ENCODE measurements at places on chromosomes 4 and X.

- DNase-seq = no peak
Observed at GRCh38 chrX:10508891-10509290, 111.5 kb downstream of the MID1 start.

- no peak for DNase-seq
Observed at GRCh38 chrX:2693113-2694002, 2.3 kb downstream of the CD99 start.

GRCh38 chr4:155017426-155017825 lies 191.0 kb upstream of the NPY2R start:
- DNase-seq = no peak

- no peak for DNase-seq
Observed at GRCh38 chr4:153781717-153782416, 7.0 kb downstream of the SFRP2 start.

- DNase-seq = no peak
Observed at GRCh38 chr4:128880662-128881061, 71.2 kb downstream of the JADE1 start.

DNA sequence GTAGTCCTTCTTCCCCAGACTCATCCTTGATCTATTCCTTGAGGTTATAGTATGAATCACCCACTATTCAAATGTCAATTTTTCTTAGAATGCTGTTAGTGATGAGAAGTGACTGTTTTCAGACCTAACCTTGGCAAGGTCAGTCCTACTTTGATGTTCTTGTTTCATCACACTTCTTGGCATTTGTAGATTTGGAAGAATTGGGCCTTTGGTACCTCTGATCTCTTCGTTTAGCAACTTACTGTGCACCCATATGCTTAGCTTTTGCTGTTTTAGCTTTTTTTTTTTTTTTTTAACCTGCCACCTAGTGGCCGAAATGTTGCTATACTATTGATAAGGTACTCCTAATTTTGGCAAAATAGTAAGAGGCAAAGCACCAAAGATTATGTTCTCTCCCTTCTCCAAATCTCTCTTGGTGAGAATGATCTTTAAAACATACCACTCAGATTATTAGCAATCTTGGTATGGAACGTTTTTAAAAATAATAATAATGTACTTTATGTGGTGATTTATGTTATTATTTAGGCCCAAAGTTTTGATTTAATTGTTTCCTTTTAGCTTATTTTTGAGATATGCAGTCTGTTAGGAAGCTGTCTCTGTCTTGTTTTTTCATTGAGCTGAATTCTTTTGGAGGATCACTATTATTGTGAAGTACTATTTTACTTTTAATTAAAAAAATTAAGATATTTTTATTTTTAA lies 16.6 kb downstream of the DCK start:
- DNase-seq = no peak

DNA sequence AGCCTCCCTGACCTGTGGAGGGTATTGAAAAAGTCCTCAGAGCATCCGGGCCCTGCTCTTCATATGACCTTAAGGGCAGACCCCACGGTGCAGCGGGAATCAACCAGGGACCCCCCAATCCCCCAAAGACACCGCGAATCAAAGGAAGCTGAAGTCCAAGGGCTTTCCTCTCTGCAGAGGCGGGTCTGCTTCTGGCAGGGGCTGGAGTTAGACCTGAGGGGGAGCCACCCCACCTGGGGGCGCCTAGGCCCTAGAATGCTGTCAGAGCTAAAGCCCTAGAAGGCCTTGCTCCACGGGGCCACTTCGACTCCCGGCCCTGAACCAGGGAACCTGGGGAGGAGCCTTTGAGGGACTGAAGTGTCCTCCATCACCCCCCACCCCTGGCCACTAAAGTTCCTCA lies 2.8 kb upstream of the HAUS7 start:
- DNase-seq = no peak

GRCh38 chrX:48617542-48618340 lies 20.4 kb downstream of the WDR13 start:
- DNase-seq = no peak

GRCh38 chrX:32995427-32995826 lies 215.9 kb downstream of the DMD start:
- no peak for DNase-seq

DNA sequence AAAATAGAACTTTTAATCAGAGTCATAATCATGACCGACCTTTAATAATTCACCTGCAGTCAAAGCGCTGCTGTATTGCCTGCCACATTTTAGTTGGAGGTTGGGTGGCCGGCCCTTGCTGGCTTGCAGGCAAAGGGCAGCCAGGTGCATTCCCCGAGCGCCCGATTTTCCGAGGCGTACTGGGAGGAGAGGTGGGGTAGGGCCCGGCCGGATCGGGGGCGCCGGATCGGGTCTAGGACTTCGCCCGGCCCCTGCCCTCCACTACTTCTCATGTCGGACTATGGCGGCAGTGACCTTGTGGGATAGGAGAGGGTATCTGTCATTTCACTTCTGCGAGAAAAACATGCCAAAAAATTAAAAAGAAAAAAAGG lies 2.5 kb upstream of the RS1 start:
- peak; percentile 4 for DNase-seq

GRCh38 chrX:40867352-40867751 lies 132.0 kb upstream of the MED14 start:
- DNase-seq = no peak

DNA sequence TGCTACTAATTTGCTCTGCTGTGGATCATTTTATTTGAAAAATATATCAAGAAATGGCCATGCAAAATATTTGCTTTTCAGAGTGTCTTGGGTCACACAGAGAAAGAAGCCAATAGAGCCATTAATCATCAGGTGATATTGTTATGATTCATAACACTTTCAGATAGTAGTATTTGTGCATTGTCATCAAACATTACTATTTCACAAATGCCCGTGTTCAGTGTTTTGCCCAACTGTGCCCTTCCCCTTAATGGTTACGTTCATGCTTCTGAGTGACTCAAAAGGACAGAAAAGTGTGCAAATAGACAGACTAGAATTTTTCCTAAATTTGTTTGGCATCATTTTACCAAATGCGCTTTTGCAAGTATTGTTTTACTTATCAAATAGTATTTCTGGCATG lies 46.5 kb downstream of the PHOX2B start:
- no peak for DNase-seq

DNA sequence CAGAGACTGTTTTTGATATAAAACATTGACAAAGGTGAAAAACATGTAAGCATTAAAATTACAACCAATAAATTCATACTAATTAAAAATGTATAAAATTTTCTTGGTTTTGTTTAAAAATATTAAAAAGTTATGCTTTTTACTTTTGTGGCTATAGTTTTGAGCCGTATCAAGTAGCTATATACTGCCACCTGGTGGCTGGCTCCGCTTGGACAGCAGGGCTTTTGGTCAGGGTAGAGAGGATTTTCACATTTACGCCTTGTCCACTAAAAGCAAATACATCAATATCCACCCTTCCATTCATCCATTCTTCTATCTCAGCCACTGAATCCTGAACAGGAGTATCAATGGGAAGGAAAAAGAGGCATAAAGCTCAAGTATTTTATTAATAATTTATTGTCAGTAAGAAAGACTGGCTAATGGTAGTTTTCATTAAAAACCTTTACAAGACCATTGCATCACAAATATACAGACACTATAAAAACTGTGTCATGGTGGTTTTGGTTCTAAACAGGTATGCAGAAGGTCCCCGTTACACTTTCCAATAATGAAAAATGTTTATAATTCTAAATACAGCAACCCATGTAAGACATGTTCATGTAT lies 32.1 kb upstream of the MTNR1A start:
- peak; percentile 58 for DNase-seq

DNA sequence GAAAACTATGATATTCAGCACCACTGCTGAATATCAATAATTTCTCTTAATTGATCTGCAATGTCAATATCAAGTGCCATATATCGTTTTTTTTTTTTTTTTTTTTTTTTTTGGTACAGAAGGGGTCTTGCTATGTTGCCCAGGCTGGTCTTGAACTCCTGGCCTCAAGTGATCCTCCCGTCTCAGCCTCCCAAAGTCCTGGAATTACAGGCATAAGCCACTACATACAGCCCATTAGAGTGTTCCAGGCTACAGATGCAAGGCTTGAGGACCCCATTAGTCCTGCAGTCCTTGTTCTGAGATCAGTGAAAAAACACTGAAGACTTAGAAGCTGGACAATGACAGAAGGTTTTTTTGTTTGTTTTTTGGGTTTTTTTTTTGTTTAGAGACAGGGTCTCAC lies 48.3 kb downstream of the PPP3CA start:
- no peak for DNase-seq

- DNase-seq = no peak
Observed at GRCh38 chrX:138020941-138021340, 455.0 kb downstream of the ZIC3 start.

GRCh38 chr4:8329560-8329858 lies 60.0 kb downstream of the HTRA3 start:
- DNase-seq = no peak

- DNase-seq = no peak
Observed at GRCh38 chr4:170770664-170771063, 680.9 kb upstream of the AADAT start.

DNA sequence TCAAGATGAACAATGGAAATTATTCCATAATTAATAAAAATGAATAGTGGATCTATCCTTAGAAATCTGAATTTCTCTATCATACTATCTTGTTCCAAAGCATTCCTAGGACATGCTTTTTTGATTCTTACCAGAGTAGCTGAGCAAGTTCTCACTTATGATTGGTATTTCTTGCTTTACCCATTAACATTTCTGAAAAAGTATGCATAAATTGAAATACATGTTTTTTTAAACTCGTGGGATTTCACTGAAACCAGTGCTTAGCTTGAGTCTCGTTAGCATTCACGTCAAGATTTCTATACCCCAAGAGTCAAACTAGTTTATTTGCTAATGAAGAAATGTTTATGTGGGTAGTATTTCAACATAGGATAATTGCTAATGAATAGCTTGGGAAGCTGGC lies 89.0 kb downstream of the ELOVL6 start:
- DNase-seq = no peak

DNA sequence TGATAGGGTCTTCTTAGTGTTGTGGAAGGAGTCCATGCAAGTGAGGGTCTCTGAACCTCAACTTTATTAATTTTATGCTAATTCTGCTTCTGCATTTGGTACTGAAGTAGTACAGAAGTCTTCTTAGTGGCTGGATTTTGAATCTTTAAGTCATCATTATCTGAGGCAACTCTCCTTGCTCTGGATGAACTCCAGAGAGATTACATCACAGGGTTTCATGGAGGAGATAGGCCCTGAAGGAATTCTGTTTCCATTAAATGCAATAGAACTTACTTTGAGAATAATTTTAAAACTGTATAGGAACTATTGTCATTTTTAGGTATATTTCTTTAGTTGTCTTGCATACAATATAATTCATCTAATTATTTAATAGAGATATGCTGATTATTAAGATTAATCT lies 451.2 kb downstream of the FAT4 start:
- no peak for DNase-seq

DNA sequence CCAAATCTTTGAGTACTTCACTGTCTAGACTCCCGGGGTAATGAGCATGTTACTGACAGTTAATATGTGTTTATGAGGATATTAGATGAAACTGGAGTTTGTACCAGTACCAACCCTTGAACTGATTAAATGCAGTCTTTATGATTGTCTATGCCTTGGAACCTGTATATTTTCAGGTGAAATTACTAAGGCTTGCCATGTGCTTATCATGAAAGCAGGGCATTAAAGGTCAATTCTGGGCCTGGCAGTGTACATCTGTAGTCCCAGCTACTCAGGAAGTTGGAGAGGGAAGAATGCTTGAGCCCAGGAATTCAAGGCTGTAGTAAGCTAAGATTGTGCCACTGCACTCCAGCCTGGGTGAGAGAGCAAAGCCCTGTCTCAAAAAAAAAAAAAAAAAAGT lies 27.6 kb downstream of the PHEX start:
- no peak for DNase-seq

GRCh38 chr4:176189891-176190795 lies 5.2 kb downstream of the SPATA4 start:
- DNase-seq = no peak

GRCh38 chrX:10854594-10854993 lies 234.2 kb upstream of the MID1 start:
- DNase-seq = no peak

GRCh38 chr4:175263537-175263936 lies 345.4 kb downstream of the ADAM29 start:
- no peak for DNase-seq

- no peak for DNase-seq
Observed at GRCh38 chr4:117527601-117528000, 442.2 kb upstream of the TRAM1L1 start.

- DNase-seq = no peak
Observed at GRCh38 chr4:137656661-137657060, 124.4 kb upstream of the PCDH18 start.

GRCh38 chr4:174408841-174409552 lies 113.3 kb downstream of the HPGD start:
- no peak for DNase-seq

GRCh38 chrX:100587861-100588260 lies 3.1 kb downstream of the TNMD start:
- no peak for DNase-seq

- DNase-seq = no peak
Observed at GRCh38 chr4:170243662-170244288, 154.0 kb upstream of the AADAT start.

GRCh38 chr4:55920571-55920970 lies 28.2 kb upstream of the CEP135 start:
- no peak for DNase-seq

- no peak for DNase-seq
Observed at GRCh38 chr4:89283226-89284009, 24.2 kb downstream of the GPRIN3 start.

DNA sequence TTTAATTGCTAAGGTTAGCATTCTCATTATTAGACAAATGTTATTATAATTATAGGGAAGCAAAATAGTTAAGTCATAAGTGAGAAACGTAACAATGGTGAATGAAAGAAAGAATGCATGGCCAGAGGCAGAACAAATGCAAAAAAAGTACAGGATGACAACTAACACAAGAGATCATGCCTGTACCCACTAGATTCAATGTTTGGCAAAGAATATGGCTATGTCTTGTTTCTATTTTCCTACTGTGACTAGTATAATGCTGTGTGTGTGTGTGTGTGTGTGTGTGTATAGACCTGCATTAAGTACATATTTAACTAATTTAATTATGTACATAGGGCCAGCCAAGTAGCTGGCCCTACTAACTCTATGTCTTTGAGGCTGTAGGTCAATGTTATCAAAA lies 12.9 kb upstream of the BMP2K start:
- DNase-seq = no peak

GRCh38 chrX:17616936-17617335 lies 120.4 kb upstream of the SCML1 start:
- DNase-seq = no peak

- peak; percentile 1 for DNase-seq
Observed at GRCh38 chr4:163693776-163694175, 199.3 kb downstream of the TMA16 start.

- no peak for DNase-seq
Observed at GRCh38 chrX:6660567-6661264, 125.8 kb upstream of the VCX3A start.

GRCh38 chr4:141047228-141047884 lies 85.9 kb downstream of the RNF150 start:
- DNase-seq = no peak

DNA sequence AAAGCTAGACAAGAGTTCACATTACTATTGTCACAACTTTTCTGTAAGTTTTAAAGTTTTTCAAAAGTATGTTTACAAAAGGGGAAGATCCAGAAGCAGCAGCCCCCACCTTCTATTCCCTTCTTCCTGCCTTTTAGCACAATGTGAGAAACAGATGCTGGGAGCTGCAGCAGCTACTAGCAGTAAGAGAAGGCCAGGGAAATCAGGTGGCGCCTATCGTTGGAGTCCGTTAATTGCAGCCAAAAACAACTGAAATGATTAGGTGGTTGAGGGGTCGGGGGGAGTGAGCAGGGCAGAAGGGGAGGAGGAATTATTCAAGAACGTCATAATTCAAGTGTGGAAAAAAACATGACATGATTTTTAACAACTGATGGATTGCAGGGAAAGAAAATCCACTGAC lies 27.4 kb downstream of the FRYL start:
- no peak for DNase-seq

All from activated CD4-positive, alpha-beta T cell treated with anti-CD3 and anti-CD28 coated beads, Interleukin-2, amount 50 U/mL, for 16 hours (primary cell).